ENCODE measurements at places on chromosomes 3 and 15. TPM values are rescaled to one million over a fixed set of nuclear protein-coding genes. Genes with fewer than 3 reads are reported as not detected.

DNA sequence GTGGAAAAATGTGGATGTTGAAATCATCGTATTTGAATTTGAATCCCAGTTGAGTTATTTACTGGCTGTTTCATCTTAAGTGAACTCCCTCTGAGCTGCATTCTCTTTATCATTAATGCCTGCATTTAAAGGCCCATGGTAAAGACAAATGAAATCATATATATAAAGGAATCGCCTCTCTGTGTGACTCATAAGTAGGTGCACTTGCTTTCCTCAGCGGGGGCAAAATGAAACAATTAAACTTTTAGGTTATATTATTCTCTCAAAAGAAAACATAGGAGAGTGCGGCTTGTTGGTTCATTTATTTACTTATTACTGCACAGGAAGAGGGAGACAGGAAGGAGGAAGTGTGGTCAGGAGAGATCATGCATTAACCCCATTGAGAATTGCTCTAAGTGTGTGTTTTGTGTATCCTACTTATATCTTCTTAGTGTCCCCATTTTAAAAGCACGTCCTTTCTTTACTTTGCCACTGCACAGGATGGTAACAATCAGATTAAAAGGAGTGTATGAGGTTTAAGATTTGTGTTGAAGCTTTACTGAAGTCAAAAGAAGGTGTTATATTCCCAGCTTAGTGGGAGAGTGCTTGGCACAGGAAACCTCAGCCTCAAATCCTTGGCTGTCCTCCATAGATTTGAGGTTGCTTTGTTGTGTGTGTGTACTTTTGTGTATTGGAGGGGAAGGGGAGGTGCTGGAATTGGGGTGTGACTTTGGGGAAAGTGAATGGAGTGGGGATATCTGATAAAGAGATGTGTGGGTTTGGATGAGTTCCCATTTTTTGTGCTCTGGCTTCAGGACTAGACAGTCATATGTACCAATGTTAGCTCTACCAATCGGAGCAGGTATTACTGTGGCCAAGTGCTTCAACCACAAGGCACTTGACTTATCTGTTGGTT is 595.8 kb upstream of the NR2F2 start:
- H3K4me3 ChIP-seq = no peak overlapping the region
- H3K36me3 ChIP-seq = no peaks in the 10 kb centered on the region
- peak overlapping the region; percentile 70 for H3K27ac ChIP-seq
- H3K4me1 ChIP-seq = peaks cover 28% of the 10 kb centered on the region
- peak; percentile 96 for DNase-seq
- no peaks in the 10 kb centered on the region for H3K27me3 ChIP-seq

SEMA6D gene
- total RNA-seq = 22.5 TPM

CCDC13 gene
- total RNA-seq = 1.2 TPM

DNA sequence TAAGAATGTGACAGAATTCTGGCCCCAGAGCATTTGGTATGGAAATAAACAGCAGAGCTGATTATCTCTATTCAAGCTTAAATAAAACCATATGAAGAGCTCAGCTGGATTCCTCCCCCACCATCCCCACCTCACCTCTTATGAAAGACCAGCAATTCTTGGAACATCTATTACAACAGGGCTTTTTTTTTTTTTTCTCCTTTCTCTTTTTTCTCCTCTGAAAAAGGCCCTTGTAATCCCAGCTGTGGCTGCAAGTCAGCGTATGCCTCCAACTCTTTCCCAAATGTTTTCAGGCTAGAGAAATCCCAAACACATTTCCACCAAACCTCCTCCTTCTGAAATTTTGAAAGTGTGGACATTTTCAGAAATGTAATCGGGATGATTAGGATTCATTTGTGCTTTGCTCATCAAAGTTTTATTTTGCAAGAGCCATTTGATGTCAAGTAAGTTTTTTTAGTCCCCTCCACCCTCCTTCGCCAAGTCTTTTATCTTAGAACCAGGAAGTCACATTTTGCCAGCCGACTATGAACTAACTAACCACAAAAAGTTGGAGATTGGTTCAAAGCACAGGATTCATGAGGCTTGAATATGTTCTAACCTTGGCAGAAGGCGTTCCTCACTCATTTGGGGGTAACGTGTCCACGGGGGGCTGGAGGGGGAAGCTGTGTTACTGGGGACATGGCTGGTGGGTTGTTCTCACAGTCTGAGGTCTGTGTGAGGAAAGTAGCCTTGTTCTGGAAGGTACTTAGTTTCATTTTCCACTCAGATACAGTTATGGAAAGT is 142.0 kb upstream of the PDZRN3 start:
- H3K4me1 ChIP-seq = no peaks in the 10 kb centered on the region
- H3K27ac ChIP-seq = no peak overlapping the region
- no peaks in the 10 kb centered on the region for H3K27me3 ChIP-seq
- DNase-seq = no peak

RETNLB gene
- not detected for total RNA-seq

DNA sequence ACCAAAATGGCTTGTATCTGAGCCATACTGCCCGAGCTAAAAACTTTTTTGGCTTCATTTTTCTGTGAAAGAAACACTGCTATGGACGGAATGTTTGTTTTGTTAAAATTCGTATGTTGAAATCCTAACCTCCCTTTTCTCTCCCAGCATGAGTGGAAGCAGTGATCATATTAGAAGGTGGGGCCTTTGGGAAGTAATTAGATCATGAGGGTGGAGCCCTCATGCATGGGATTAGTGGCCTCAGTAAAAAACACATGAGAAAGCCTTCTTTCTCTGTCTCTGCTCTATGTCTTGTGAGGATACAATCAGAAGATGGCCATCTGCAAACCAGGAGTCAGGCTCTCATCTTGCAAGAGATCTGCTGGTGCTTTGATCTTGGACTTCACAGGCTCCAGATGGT is 7.4 kb upstream of the FNDC3B start:
- no peaks in the 10 kb centered on the region for H3K27me3 ChIP-seq
- H3K4me3 ChIP-seq = no peak overlapping the region
- no peaks in the 10 kb centered on the region for H3K36me3 ChIP-seq
- no peak for DNase-seq
- H3K27ac ChIP-seq = no peak overlapping the region

TICRR gene
- 20.5 TPM for total RNA-seq

DNA sequence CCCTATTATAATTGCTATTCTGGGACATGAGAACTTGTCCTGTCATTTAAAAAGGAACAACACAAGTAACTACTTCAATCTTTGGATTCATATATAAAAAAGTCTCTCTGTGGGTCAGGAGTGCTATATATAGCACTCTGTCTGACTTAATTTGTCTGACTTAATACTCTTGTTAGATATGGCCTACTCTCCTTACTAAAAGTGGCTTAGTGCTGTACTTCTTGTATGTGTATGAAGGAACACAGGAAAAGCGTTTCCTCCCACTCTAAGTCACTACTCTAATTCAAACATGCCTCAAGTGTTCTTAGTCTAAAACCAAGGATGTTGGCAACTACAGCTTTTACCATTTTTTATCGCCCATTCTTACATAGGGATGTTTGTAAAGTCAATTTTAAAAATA is 255.2 kb upstream of the ROBO1 start:
- no peak overlapping the region for H3K4me3 ChIP-seq
- no peaks in the 10 kb centered on the region for H3K36me3 ChIP-seq
- DNase-seq = no peak
- no peaks in the 10 kb centered on the region for H3K27me3 ChIP-seq
- H3K4me1 ChIP-seq = peaks cover 11% of the 10 kb centered on the region

GRCh38 chr15:26013981-26014380 is 150.9 kb upstream of the ATP10A start:
- no peaks in the 10 kb centered on the region for H3K4me1 ChIP-seq
- H3K4me3 ChIP-seq = no peak overlapping the region
- H3K27ac ChIP-seq = no peak overlapping the region

GRCh38 chr15:59531066-59531675 is 80.4 kb upstream of the GCNT3 start:
- H3K27ac ChIP-seq = no peak overlapping the region
- no peak overlapping the region for H3K4me3 ChIP-seq
- no peaks in the 10 kb centered on the region for H3K36me3 ChIP-seq
- no peaks in the 10 kb centered on the region for H3K4me1 ChIP-seq

MYO5C gene
- 19.4 TPM for total RNA-seq

Data from endothelial cell of umbilical vein (primary cell).